Mucosa of gallbladder (tissue), 1 donor: ENCODE measurements at places on chromosomes 6 and 20. TPM values are rescaled to one million over a fixed set of nuclear protein-coding genes. Genes with fewer than 3 reads are reported as not detected.

DNA sequence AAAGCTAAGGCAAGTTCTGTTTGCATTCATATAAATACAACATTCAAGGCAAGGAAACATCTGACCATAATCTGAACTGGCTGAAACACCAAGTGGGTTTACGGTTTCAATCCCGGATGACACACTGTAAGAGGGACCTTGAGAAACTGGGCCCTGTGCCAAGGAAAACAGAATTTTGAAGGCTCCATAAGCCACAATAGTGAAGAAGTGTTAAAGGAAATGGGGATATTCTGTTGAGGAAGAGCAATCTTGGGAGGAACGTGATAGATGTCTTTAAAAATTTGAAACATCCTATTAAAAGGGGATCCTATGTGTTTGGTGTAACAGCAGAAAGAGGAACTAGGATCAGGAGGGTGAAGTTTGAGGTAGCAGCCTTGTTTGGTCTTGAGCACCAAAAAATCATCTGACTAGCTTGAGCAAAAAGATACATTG, 82.4 kb upstream of the TAB2 start:
- peak; percentile 43 for DNase-seq

- no peak for DNase-seq
Measured at GRCh38 chr6:20538131-20538662, 3.9 kb downstream of the CDKAL1 start.

DNA sequence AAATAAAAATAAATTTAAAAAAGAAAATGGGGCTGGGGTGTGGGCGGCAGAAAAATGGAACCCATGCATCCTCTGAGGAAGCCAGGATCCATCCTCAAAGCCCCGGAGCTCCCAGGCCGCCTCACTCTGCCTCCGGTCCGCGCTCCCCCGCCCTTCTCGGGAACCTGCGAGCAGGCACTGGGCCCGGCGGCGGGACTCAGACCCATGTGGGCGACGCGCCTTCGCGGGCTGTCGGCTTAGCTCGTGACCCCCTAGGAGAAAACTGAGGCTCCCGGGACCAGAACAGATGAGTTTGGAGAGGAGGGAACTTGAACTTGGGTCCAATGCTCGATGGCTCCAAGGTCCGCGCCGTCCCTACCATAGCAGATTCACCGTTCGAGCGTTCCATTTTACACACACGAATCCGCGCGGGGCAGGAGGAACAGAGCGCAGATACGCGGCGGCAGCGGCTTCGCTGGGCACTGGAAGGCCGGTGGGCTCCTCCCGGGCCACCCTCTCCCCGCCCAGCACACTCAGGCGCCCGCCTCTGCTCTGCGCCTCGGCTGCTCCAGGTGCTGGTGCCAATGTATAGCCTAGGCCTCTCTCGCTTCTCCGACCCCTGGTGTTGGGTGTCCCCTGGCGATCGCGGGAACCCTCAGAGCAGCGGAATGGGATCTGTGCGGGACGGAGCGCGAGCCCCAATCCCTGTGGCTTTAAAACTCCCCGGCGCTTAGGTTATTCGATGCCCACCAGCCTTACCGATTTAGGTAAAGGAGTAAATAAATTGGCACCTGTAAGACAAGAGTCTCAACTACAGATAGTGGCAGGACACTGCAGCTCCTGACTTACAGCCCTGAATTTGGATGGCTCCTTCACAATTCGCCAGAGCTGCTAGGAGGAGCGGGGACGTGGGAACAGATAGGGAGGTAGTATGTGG, 39.2 kb downstream of the DPPA5 start:
- DNase-seq: no peak

GRCh38 chr6:111818539-111819226, 54.6 kb downstream of the FYN start:
- DNase-seq: no peak

DNA sequence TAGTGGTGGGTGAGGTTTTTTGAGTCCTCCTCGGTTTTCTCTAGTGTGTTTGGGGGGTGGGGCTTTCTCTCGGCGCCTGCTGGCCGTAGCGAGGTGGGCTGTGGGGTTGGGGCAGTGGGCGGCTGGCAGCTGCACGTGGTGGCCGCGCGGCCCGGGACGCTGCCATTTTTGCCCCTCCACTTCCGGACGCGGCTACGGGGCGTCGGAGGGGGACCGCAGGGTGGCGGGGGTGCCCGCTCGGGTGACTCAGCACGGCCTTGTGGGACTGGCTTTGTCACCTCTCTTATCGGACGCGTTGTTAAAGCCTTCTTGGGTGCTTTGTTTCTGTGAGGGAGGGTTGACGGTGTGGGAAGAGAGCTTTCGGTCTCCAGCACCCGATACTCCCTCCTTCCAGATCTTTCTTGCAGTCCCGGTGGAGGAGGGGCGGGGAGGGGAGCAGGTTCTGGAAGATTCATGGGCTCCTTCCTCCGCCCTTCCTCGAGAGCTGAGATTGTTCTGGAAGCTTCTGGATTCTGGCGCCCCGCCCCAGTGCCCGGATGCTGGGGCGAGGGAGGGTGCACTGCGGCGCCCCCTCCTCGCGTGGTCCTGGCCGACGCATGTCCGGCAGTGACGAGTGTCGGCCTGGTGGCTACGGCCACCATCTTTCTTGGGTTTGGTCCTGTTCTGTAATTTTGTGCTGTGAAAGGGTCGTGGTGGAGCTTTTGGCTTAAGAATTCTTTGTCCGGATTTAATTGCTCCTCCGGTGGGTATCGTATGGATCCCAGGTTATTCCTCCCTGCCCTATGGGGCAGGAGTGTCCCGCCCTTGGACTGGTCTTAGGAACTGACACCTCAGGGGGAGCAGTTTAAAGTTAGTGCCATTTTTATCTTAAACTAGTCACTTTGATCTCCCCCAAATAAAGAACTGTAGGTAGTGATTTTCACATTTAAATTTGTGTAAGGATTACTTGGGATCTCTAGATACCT, 719 bp downstream of the HSP90AB1 start:
- DNase-seq: peak; percentile 83

GRCh38 chr6:82017288-82017687, 230.3 kb downstream of the IBTK start:
- DNase-seq: no peak

DNA sequence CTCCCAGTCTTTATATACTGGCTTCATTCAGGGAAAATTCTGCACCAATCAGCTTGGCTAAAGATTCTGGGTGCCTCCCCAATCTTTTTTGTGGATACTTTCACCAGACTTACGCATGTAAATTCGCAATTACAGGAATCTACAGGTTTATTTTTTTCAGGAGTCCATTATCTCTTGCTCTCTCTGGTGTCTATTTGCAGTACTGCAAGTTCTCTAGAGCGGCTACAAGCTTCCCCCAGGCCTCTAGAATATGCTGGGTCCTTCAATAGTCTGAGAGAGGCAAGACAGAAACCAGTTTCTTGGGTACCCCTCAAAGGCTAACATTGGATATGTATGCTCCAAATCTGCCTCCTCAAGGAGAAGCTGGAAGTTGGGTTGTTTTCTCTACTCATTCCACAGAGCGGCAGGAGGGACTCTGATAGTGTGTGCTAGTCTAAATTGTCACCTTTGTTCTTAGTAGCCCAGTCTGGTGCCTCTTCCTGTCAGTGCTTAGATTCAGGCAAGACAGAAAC, 58.5 kb downstream of the SUN5 start:
- no peak for DNase-seq

- DNase-seq: no peak
Measured at GRCh38 chr6:100959280-100959679, 78.2 kb upstream of the ASCC3 start.

- no peak for DNase-seq
Measured at GRCh38 chr20:57064836-57065235, 201.6 kb downstream of the BMP7 start.

DNA sequence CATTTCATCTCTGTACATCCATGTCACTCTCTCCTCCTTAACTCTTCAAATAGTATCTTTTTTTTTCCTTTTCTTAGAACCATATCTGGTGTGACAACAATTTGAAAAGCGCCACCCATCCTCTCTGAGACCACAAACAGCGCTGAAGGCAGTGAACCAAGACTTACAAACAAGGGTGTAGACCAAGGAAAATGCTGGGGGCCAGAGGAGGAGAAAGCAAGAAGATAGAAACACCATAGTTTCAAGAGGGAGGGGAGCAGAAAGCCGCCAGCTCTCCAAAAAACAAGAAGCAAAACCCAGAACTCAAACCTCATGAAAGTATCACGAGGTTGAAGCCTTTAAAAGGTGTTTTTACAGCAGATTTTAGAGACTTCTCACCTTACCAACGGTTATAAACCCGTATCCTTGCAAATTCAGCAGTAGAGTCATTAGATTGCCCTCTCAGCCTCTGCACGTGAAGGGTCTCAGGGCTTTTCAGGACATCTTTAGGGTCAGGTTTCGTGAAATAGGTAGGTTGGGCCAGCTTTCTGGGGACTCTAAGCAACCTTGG, 13.3 kb upstream of the RIPOR2 start:
- DNase-seq: no peak

DNA sequence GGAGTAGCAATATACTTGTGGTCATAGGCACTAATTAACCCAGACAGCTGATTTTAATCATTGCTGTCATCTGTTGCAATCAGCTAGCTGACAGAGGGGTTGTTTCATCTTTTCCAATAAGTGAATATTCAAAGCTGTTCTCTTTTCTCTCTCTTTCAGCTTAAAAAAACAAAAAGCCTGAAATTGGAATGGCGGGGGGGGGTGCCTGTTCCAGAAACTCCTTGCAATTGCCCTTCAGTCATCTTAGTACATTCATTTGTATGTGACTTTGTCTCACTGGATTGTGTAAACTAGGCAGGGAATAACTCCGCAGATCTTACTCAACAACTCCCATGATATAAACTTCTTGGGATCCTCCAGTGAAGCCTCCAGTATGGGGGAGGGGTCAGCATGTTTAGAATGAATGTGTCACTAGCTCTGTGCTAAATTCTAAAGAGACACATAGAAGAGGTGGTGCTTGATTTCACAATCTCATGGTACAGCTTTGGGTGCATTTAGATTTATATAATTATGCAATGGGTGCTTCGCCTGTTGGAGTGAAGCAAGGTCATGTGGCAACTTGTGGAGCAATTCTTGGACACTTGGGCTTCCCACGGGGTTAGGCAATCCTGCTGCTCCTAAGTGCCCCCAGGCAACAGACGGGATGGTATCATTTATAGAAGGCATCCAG, 40.1 kb downstream of the SLC24A3 start:
- no peak for DNase-seq

GRCh38 chr20:45833030-45833882, at the start of gene SNX21:
Gene SNX21, plus strand, starts transcription at chr20:45833799. Its CDS starts 121 bp downstream, at chr20:45833920.
- DNase-seq: peak; percentile 80

GRCh38 chr20:44054849-44055248, 132.1 kb downstream of the JPH2 start:
- DNase-seq: no peak

DNA sequence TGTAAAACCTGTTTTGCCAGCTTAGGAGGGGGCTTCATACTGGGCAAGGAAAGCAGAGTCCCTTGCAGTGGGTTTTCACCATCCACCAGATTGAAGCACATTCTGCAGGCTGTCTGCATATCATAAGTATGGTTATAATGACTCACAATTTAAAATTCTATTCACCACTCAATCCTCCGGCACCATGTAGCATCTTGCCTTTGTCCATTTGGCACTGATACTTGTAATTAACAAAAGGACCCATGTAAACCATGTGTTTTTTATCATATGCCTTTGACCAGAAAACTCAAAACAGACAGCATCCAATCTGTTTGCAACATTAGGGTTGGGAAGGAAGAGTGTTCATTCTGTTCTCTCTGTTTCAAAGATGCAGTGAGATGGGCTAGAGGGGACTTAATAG, 3.0 kb downstream of the CD83 start:
- DNase-seq: no peak

PRND gene
- not detected for total RNA-seq

TFAP2D gene
- not detected for total RNA-seq

MUCL3 gene
- 93.5 TPM for total RNA-seq

TCP11 gene
- total RNA-seq: not detected

EBF4 gene
- total RNA-seq: 12.7 TPM

RAD21L1 gene
- total RNA-seq: not detected

PPP1R14C gene
- total RNA-seq: 0.37 TPM

SLC22A2 gene
- 1.4 TPM for total RNA-seq
